ENCODE measurements at places on chromosomes 7 and 10.

DNA sequence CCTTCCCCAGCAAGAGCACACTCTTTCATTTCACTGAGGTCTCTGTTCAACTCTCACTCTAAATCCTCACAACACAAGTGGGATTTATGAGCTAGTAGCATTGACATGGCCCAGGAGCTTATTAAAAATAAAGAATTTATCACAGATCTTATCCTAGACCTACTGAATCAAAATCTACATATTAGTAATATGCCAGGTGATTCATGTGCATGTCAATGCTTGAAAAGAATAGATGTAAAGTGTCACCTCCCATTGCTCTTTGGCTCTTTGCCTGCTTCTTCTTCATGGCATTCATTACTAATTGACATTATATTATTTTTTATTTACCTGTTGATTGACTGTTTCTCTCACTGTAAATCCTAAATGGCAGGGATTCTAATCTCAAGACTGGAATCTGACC lies 459.2 kb upstream of the LRRTM3 start:
- DNase-seq = no peak

DNA sequence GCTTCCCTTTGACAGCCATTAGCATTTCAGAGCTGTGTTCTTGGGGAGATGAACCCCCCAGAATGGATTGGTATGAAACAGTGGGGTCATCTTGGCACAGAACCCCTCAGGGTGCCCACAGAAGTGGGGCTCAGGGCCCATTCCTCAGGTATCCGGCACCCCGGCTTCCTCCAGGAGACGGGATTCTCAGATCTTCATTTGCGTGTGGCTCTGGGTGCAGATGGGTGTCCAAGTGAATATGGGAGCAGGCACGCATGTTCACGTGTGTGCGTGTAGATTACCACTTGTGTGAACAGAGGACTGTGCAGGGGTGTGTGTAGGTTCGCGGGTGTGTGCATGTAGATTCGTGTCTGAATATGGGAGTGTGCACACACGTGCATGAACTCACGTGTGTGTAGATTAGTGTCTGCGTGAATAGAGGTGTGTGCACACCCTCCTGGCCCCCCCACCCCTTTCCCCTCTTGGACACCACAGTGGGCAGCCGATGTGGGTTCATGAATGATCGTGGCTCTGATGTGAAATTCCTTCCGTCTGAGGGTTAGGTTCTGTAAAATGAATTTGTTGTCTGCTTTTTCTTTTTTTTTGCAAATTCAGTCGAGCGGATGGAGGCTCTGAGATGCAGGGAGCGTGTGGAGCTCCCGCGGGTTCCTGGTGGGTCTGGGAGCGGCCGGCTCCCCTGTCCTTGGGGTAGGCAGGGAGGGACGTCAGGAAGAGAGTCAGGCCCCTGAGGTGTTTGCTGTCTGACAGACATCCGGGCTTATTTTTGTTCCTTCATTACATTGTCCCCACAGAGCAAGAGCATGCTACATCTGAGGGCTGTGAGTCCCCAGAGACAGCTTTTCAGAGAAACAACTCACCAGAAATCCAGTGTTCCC lies 7.4 kb downstream of the ELFN1 start:
- DNase-seq = no peak

DNA sequence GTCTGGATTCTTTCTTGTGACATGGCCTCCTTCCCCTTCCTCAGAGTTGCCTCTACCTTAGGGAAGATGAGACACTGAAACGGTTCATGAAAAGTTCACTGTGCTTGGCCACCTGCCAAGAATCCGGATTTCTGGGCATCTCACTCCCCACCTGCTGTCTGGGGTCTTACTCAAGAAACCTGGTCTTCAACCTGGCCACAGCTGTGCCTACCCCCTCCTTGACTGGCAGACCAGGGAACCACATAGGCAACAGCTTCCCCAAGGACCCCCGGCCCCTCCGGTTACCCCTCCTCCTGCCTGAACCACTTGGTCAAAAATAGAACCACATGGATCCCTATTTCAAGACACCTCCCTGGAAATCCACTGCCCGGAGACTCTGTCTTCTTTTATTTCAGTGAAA lies 58.7 kb upstream of the NANOS1 start:
- no peak for DNase-seq

DNA sequence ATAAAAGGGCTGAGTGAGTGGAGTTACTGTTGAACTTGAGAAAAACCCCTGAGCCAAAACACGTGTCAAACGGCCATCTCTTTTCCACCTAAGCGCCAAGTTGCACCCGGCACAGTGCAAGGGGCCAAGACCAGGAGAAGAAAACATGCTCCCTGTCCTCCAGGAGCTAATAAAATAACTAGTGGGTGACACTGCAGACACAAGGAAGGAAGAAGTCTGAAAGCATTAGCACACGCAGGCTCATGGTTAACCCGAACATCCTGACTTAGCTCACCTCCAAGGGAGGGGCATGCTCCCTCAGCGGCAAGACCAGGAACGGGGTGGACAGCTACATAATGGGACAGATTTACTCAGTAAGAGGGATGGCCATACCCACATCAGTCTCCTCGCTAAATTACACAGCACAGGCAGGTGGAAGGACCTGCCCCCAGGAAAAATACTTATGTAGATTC lies 65.0 kb downstream of the PIP4K2A start:
- DNase-seq = no peak

GRCh38 chr7:17548014-17548653 lies 249.7 kb downstream of the AHR start:
- no peak for DNase-seq

- DNase-seq = no peak
Measured at GRCh38 chr7:77484785-77485184, 52.3 kb upstream of the PTPN12 start.

- DNase-seq = no peak
Measured at GRCh38 chr7:157516911-157517781, 180.3 kb downstream of the DNAJB6 start.

DNA sequence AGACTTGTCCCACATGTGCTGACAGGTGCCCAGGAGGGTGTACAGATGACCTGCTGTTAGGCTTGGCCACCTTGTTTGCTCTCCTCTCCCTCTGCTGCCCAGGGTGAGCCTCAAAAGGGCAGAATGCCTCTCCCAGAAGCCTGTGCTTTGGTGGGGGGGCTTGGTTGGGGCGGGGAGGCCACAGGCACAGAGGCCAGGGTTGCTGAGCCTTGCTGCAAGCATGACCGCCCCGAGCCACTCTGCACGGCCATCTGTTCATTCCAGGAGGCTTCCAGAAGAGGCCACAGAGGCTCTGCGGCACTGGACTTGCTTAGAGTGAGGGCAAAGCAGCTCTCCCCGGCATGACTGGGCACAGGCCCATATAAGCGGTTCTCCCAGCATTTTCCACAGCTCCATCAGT lies 190.8 kb downstream of the GLRX3 start:
- no peak for DNase-seq

GRCh38 chr7:150620617-150621371 lies 11.4 kb downstream of the GIMAP6 start:
- DNase-seq = no peak

- no peak for DNase-seq
Measured at GRCh38 chr7:20561466-20561865, 54.0 kb upstream of the ABCB5 start.

- no peak for DNase-seq
Measured at GRCh38 chr10:124467165-124467564, 5.5 kb downstream of the LHPP start.

GRCh38 chr10:126247446-126247975 lies 140.8 kb downstream of the ADAM12 start:
- no peak for DNase-seq

GRCh38 chr7:954330-955238 lies at the start of gene ADAP1:
ADAP1 (minus strand) TSS chr7:954680; CDS start chr7:954477, 203 bp downstream.
- peak; percentile 76 for DNase-seq

GRCh38 chr10:23417254-23417653 lies 21.6 kb upstream of the OTUD1 start:
- no peak for DNase-seq

- DNase-seq = no peak
Measured at GRCh38 chr7:158811894-158812293, 17.4 kb downstream of the ESYT2 start.

GRCh38 chr7:2635810-2636701 lies 4.3 kb downstream of the TTYH3 start:
- no peak for DNase-seq

- DNase-seq = no peak
Measured at GRCh38 chr7:33379891-33380525, 250.6 kb downstream of the BBS9 start.

GRCh38 chr7:74371381-74372341 lies 82.0 kb upstream of the GTF2IRD1 start:
- no peak for DNase-seq

DNA sequence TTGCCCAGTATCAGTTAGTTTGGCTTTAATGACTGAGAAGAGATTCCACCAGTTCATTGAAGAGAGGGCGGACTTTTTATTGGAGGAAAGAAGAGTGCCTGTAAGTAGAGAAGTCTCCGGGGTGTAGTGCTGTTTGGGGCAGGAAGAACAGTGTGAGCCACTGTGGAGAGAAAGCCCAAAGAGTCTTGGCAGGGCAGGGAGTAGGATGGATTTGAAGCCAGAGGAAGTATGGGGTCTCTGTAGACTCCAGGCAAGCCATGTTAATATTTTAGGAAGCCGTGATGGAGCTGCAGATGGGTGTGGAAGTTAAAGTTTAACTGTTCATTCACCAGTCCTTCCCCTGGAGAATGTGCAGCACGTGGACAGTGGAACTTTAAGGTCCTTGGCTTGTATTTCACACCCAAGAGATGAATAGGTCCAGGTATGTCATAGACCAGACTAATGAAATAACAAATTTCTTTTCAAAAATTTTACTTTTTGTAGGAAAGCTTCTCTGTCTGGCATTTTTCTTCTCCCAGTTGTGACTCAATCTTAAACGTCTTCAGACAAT lies 54.1 kb downstream of the TCF7L2 start:
- no peak for DNase-seq

GRCh38 chr10:80272793-80273522 lies 16.5 kb downstream of the MAT1A start:
- peak; percentile 19 for DNase-seq

- peak; percentile 17 for DNase-seq
Measured at GRCh38 chr10:97025613-97026242, 160.0 kb downstream of the SLIT1 start.

DNA sequence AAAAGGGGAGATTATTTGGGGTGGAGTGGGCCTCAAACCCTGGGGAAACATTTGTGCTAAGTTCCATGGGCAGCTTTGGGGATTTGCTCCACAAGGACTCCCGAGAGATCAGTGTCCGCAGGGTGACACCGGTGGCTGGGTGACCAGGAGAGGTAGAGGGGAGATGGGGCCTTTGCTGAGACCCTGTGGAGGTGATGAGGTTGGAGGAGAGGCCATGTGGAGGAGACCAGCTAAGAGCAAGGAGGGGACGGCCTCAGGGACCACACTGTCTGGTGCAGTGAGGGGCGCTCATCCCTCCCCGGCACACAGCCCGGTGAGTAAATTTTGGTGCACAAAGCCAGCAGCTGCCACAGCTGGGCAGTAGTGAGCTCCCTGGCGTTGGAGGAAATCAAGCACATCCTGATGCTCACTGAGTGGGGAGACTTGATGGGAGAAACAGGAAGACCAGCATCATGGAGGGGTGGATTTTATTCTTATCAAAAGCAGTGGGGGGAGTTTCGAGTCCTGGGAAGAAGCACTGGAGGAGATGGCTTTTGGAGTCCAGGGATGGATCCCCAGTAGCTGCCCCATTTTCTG lies 20.2 kb upstream of the ELFN1 start:
- no peak for DNase-seq

DNA sequence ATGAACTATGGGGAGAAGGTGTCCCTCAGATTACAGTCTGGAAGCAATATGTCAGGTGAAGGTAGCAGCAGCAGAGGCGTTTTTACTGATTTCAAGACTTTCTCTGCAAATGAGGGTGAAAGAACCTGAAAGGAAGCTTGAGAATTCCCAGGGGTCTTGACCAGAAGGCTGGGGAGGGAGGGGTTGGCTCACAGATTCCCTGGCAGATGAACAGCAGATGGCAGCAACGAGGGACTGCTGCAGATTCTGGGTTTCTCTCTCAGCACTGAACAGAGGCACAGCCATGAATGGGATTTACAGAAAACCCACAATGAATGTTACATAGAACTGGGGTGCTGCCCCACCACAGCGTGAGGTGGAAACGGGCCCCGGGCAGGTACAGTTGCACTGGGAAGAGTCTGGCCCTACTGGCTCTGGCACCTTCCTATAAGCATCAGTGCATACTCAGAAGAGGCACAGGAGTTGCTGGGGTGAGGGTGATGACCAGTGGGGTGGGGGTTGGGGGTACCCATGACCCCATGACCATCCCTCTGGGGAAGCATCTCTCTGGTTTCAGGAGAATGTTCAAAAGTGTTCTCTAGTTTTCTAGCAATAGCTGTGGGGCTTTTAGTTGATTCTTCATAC lies 317.8 kb downstream of the SH2D4B start:
- no peak for DNase-seq

- DNase-seq = no peak
Measured at GRCh38 chr10:123666318-123667236, at the start of gene GPR26. GPR26 (plus strand) TSS chr10:123666355; CDS start chr10:123666408, 53 bp downstream.

Data from hematopoietic multipotent progenitor cell (in vitro differentiated cells).